ENCODE measurements at places on chromosomes 3 and 15.

GRCh38 chr3:150605998-150606641, 3.0 kb downstream of the SELENOT start:
- DNase-seq, result no peak

DNA sequence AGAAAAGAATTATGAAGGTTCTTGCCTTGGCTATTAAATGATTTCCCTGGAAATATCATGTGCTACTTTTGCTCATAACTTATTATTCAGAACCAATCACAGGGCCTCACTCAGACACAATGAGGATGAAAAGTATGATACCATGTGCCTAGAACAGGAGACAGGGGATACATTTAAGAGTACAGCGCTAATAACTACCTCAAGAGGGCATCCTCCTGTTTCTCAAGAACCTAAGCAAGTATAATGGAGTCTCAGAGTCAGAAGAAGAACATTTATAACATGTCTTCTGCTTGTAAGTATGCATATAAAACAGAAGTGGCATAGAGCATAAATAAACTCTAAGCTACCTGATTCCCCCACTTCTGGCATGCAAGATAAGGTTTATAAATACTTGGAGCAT, 125.4 kb upstream of the MME start:
- no peak for DNase-seq

DNA sequence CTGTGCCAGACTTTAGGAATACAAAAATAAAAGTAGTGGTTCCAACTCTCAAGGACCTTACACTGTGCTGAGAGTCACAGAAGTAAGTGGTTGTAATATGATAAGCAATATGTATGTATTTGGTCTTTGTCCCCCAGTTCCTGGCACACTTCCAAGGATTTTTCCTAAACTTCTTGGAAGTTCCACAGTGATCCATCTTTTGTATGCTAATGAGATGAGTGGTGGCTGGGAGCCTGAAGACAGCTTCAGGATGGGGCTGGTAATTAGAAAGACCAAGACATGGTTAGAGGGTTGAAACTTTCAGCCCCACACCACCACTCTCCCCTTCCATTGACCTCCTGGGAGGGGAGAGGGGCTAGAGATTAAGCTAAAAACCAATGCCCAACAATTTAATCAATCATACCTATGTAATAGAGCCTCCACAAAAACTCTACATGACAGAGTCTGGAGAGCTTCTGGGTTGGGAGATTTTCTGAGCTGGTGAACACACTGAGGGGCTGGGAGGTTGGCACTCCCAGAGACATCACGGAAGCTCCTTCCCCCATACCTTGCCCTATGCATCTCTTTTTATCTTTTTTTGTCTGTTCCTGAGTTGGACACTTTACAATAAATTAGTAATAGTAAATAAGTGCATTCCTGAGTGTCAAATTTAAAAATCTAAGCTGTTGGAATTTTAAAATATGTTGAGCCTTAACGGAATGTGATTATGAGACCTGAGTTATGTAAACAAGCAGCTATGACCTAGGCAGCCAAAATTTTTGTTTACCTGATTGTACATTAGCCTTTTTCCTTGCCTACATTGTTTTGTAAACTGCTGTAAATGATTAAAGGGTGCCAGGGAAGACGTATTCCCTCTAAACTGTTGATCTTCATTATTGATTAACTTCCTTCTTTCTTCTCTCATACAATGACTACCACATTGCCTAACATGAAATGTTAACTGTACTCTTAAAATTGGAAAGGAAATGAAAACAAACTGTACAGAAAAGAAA, 24.3 kb downstream of the CD200R1L start:
- DNase-seq, result no peak

DNA sequence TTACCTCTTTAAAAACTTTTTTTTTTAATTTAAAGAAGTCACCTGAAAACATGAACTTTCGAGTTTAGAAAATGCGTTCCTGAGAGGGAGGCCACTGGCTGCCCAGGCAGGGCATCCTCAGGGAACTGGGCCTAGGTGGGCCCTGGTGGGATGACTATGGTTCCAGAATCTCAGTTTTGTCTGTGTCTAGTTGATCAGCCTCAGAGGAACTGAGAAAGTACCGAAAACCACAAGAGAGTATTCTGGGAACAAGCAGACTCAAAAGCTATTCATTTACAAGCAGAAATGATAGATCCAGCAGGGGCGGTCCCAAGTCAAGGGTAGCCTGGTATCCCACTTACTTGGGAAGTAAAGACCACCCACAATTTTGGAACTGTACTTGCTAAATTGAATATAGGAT, 10.5 kb downstream of the WWTR1 start:
- DNase-seq, result no peak

DNA sequence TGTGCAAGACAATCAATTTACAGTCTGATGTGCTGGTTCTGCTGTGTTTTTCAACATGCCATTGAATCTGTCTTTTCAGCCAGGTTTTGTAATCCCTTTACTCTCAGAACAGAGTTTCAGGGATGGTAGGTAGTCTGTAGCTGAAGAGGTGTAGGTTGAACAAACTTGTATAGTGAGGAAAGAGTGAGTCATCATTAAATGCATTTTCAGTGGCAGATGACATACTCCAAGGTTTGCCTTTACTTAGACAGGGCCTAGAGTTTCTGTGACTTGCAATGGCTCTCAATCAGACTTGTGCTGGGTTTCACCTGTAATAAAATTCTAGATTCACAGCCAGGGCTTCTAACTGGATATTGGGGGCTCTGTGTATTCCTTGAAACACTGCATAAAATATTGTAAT, 94.6 kb downstream of the CYP19A1 start:
- no peak for DNase-seq

DNA sequence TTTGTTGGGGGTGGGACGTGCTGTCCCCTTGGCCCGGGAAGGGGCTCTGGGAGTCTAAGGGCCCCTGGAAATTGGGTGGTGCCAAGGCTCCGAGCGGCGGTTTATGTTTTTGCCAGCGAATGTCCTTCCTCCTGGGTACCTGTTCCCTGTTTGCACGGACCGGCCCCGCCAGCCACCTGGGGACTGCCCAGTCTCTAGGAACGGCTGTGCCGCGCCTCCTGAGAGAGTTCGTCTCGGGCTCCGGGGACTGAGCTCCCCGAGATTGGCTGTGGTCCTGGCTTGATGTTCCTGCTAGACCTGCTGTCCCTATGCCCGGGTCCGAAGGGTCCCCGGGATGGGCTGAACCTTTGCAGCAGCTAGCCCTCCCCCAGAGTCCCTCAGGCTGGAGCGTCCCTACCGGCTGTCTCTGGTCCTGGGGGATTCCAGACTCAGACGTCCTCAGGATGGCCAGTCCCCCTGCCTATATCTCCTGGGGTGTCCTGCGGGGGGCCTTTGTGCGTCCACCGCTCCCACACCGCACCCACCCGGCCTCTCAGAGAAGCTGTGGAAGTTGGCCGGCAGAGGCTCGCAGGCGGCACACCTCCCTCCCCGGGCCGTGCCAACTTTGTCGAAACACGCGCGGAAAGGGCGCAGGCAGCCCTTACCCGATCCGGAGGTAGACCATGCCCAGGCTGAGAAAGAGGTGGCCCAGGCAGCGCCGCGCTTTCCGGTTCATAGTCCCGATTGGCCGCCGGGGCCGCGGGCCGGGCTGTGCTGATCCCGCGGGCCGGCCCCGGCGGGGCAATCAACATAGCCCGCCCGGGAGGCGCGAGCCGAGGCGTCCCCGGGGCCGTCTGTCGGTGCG, 547 bp downstream of the WNT7A start:
- no peak for DNase-seq

- DNase-seq, result no peak
Measured at GRCh38 chr3:61608072-61608471, 46.7 kb downstream of the PTPRG start.

- no peak for DNase-seq
Measured at GRCh38 chr3:157075693-157076420, 84.1 kb downstream of the CCNL1 start.

DNA sequence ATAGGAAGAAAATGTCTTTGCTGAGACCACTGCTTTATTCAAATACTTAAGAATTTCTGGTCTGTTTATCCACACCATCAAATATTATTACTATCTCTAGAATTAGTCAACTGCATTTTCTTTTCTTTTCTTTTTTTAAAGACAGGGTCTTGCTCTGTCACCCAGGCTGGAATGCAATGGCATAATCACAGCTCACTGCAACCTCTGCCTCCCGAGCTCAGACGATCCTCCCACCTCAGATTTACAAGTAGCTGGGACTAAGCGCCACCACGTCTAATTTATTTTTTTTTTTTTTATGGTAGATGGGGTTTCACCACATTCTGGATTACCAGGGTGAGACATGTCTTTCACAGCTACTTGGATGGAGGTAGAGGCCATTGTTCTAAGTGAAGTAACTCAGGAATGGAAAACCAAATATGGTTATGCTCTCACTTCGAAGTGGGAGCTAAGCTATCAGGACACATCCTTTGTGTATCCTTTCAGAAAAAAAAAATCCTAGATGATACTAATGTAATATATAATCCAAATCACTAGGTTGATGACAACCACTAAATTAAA, 52.8 kb downstream of the STAG1 start:
- no peak for DNase-seq

DNA sequence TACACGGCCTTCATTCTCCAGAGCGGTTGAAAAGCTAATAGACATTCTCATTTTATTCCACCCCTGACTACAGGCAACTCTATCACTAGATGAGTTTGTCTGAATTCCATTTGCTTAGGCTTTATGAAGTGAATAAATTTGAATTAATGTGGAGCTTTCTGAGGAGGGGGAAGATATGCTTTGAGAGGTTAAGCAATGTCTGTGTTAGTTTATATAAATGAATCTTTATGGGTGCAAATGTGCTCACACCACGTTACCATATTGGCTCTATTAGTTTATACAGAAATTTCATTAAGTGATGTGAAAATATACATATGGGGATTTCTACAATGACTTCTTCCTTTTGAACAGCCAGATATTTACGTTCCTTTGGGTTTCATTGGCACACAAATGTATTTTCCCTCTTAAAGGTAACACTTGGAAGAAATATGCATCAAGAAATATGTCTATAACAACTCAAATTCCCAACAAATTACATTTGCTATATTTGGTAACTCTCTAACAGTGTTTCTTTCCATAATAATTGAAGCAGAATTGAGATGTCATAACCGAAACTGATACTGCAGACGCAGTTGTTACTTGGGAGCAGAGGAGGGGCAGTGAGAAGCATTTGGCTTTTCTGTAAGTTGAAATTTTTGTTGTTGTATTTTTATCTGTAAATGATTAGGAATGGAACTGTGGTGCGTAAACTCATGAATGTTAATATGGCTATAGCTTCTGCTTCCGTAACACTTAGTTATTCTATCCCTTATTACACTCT, 359.4 kb downstream of the CACNA2D3 start:
- DNase-seq, result no peak

DNA sequence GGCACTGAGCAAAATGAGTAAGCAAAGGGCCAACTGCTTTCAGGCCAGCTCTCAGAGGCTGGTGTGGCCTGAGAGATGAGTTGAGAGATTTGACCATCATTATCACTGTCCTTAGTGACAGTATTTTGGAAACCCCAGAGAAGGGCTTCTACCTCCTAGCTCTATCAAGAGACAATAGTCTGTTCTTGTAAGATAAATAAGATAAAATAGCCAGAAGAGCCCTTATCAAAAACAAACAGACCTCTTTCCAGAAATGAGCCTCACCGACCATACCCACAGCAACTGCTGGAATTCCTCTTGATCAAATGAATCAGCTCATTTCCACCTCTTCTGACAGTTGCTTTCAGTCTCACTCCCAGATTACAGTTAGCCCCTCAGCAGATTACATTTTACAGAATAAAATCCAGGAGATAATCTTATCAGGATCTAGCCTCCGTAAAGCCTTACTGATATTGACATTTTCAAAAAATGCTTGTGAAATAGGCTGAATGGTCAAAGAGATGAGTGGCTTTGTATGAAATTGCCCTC, 4.5 kb downstream of the HDC start:
- no peak for DNase-seq

DNA sequence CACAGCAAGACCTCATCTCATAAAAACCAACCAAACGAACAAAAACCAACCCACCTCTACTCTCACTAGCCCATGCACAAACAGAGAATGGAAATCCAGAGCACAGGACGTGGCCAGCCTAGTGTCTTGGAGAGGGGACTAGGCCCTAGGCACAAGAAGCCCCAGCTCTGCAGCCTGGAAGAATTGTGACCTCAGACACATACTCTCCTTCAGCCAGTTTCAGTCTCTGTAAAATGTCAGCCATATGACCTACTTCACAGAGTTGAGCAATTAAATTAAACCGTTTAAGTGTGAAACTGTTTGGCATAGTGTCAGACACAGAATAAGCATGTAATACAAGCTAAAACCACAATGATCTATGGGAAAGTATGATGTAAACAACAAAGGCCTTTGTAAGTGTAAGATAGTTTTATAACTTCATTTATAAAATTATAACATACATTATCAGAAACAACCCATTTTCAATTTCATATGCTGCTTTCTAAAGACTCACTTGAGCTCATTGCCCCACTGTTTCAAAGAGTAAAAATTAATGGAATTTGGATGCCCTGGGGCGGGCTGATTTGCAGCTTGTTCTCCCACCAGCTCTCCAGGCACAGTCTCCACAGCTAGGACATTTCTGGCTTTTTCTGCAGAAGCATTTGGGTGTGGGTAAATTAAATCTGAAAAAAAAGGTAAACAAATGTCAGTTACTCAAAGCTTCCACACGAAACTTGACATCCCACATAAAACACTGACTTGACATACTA, 32.9 kb downstream of the TBC1D2B start:
- DNase-seq, result no peak

- DNase-seq, result no peak
Measured at GRCh38 chr15:90121086-90121485, 18.8 kb upstream of the IDH2 start.

DNA sequence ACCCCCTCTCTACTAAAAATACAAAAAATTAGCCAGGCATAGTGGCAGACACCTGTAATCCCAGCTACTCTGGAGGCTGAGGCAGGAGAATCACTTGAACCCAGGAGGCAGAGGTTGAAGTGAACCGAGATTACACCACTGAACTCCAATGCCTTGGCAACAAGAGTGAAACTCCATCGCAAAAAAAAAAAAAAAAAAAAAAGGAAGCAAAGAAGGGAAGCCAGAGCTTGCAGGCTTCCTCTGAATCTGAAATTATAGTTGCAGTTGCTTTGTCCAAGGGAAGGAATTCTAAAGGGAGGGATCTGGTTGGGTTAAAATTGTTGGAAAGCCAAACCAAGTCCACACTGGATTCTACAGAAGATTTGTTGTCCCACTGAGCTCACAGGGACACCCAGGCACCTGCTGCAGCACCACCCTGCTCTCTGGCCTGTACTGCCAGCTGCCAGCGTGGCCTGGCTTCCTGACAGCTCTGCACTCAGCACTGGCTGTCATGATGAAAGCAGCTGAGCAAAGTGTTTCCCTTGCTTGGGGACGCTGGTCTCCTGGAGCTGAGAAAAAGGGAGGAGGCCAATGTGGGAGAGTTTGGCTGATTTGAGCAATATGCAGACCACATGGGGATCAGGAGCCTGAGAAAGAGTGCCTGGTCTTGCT, 88.8 kb upstream of the HES1 start:
- no peak for DNase-seq

- DNase-seq, result no peak
Measured at GRCh38 chr15:97993310-97993738, 32.8 kb downstream of the ARRDC4 start.

DNA sequence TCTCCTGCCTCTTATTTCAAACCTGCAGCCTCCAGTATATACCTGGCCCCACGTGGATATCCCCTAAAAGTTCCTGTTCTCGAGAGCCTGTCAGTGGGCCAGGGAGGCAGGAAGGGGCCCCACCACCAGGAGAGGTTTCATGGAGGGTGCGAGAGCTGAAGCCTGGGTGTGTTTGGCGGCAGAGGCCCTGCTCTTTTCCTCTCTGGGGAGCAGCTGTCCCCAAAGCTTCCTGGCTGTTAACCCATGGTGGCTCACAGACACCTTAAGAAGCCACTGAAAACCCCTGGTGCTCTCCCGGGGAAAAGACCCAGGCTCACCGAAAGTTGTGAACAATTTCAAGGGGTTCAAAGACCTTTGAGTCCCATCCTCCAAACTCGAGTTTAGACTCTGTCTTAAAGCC, 1.1 kb downstream of the PRRT3 start:
- no peak for DNase-seq
